ENCODE measurements at places on chromosomes 5 and 9.

DNA sequence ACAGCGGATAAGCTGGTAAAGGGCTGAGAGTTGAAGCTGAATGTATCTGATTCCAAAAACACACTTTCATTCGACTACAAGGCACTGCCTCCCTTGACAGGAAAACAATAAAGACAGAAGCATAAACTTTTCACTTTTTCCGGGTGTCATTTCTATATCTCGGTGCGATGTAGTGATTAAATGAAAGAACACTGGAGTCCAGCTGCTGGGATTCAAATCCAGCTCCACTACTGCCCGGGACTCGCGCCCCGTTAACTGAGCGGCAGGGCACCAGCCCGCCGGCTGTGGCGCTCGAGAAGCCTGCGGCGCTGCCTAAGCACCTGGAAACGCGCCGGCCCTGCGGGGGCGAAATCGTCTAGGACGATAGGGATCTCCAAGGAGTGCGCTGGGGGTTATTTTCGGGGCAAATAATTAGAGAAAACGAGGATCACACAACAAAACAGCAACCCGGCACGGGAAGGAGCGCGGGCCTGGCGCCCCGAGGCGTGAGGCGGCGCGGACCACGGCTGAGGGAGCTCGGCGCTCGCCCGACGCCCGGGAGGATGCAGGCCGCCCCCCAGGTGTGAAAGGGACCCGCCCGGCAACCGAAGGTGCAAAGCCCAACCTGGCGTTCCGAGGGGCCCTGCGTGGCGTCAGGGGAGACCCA, 837 bp downstream of the UIMC1 start:
- peak; percentile 61 for DNase-seq

DNA sequence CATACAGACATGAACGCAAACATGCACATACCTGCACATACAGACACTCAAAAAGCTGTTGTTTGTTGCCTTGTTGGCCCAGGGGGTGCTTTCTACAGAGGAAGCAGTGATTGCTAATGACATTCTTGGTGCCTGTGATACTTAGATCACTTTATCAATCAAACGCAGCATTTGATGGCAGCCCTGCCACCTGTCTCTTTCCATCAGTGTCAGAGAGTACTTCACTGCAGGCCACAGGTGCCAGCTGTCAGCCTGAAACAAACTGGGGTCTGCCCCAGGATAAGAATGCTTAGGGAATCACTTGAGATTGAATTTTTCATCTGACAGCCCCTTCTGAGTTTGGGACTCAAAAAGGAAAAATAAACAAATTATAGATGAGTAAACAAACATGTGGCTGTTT, 388.9 kb upstream of the SGCD start:
- DNase-seq: no peak

- DNase-seq: peak; percentile 10
These were observed 72.0 kb upstream of the IL12B start for GRCh38 chr5:159402311-159402710.

GRCh38 chr9:107584944-107585343, 95.4 kb upstream of the KLF4 start:
- DNase-seq: no peak

- no peak for DNase-seq
These were observed 188.6 kb downstream of the CARTPT start for GRCh38 chr5:71907608-71908145.

- no peak for DNase-seq
These were observed 619.2 kb upstream of the CLINT1 start for GRCh38 chr5:158478139-158478538.

DNA sequence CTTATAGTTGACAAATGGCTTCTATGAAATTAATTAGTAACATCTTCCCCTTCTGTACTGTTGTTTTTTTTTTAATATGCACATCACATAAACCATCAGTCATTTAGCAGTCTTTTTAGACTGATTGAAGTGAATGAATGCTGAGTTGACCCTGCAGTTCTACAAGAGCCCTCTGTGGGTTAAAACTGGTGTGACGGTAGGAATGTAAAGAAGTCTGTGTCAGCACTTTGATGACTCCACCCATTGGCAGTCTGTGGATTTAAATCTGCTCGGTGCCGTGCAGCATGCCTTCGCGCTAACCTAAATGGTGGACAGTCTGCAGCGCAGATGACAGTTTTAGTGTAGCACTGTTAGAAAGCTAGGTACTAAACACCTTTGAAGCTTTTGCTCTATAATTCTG, 3.1 kb downstream of the GTF3C4 start:
- DNase-seq: peak; percentile 80

DNA sequence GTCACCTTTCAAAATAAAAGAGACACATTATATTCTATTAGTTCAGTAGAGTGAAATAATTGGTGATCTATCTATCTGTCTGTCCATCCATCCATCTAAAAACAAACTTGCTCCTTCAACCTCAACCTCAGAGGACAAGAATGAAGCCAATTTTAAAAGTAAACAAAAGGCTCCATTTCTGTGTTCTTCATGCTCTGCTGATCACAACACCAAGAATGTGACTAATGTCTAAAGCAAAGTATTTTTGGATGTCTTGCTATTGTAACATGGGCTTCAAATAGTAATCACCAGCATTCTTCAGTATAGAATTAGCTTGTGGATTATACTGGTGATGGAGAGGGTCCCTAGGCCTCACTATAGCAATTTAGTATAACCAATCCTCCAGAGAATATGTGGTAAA, 1304.4 kb downstream of the MAT2B start:
- DNase-seq: no peak

DNA sequence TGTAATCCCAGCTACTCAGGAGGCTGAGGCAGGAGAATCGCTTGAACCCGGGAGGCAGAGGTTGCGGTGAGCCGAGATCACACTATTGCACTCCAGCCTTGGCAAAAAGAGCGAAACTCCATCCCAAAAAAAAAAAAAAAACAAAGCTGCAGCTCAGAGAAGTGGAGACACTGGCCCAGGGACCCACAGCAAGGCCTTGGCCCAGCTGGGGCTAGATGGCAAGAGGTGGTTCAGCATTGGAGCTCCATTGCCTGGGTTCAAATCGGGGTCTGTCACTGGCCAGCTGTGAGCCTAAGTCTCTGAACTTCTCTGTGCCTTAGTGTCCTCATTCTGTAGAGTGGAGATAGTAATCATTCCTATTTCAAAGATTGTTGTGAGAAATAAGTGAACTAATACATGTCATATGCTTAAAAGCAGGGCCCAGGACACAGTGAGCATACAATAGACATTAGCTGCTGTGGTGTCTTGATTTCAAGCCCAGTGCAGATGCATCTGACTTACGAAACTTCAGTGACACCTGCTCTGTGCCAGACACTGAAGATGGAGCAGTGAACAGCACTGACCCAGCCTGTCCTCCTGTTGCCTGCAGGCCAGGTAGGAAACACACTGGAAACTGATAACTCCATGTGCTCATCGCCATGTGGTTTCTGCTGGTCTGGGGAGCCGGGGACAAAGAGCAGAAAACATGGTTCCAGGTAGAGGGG, 127.7 kb downstream of the C9orf50 start:
- DNase-seq: no peak

DNA sequence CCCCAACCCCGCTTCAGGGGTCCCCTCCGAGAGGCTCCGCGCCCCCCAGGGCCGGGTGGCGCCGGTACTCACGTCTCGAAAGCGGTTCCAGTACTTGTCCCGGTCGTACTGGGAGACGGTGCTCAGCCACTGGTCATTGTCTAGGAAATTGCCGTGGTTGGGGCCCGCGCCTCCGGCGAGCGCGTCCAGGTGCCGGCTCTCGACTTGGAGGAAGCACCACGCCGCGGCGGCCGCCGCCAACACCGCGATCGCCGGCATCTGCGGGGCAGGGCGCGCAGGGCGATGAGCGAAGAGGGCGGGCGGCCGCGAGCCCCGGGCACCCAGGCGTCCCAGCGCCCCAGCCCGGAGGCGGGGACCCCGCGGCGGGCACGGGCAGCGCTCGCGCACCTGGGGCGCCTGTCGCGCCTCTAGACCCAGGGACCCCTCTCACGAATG, 808 bp downstream of the SPOCK1 start:
- no peak for DNase-seq

GRCh38 chr9:32741706-32742105, 41.6 kb upstream of the TMEM215 start:
- peak; percentile 29 for DNase-seq

DNA sequence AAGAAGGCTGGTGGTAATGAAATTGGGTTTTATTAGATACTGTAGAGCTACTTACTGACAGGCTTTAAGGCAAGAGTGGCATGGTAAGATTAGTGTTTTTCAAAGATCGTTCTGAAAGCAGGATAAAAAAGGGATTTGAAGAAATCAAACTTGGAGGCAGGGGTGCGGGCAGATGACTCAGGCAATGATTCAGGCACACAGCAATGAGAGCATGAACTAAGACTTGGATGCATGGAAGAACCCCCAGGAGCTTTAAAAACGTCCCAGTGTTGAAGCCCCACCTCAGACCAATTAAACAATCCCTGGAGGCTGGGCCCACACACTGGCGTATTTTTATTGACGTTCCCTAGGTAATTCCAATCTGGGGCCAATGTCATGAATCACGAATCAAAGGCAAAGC, 102.5 kb downstream of the SREK1 start:
- DNase-seq: peak; percentile 75

- peak; percentile 36 for DNase-seq
These were observed 133.0 kb downstream of the ZSWIM6 start for GRCh38 chr5:61465066-61465465.

- peak; percentile 78 for DNase-seq
These were observed 103.2 kb upstream of the VCAN start for GRCh38 chr5:83368319-83368718.

GRCh38 chr5:1547655-1548054, 23.9 kb upstream of the LPCAT1 start:
- no peak for DNase-seq

GRCh38 chr5:78573318-78573717, 75.3 kb downstream of the LHFPL2 start:
- no peak for DNase-seq

GRCh38 chr9:137358126-137358525, 56.1 kb upstream of the NRARP start:
- no peak for DNase-seq

- DNase-seq: peak; percentile 13
These were observed 23.6 kb downstream of the UBAP2 start for GRCh38 chr9:34025062-34025461.

GRCh38 chr5:113152380-113152740, 175.8 kb downstream of the DCP2 start:
- DNase-seq: no peak

GRCh38 chr9:3696368-3696767, 170.6 kb upstream of the RFX3 start:
- no peak for DNase-seq

DNA sequence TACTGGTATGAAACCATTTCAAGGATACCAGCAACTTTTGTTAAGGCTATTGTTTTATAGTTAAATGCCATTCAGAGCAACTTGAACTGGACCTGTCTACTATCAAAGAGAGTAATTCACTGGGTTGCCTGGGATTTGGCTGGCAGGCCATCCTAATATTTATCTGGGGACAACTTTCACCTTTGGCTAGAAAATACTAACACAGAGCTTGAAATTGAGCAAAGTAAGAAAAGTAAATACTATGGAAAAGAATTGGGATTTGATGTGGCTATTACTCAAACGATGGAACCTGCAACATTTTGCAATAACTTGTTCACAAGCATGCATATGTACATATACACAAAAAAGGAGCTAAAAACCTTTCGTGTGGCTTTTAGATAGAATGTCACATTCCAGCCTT, 191.3 kb downstream of the DENND1A start:
- no peak for DNase-seq

GRCh38 chr5:95923918-95924544, 37.6 kb downstream of the ELL2 start:
- no peak for DNase-seq

DNA sequence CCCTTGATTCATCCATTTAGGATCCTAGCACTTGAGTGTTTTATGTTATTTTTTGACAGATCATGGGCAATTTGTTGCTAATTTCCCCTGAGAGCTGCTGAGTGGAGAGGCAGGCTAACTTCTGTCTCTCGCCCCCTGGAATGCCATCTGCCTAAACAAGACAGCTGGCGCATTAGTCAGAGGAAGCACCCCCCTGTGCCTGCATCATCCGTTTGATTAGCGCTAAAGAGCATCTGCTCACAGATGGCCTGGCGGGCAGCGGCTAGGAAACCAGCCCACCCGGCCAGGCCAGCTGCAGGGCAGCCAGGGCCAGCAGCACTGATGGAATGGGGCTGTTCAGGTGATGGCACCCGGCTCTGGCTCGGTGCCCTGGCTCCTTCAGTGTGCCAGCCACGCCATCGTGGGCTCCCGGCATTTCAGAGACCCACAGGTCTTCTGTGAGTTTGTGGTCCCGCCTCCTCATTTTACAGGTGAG, 22.9 kb upstream of the ASS1 start:
- peak; percentile 80 for DNase-seq

- no peak for DNase-seq
These were observed 175.9 kb downstream of the ERCC6L2 start for GRCh38 chr9:96051423-96051822.

- DNase-seq: no peak
These were observed 4.1 kb upstream of the PTBP3 start for GRCh38 chr9:112337547-112337946.

DNA sequence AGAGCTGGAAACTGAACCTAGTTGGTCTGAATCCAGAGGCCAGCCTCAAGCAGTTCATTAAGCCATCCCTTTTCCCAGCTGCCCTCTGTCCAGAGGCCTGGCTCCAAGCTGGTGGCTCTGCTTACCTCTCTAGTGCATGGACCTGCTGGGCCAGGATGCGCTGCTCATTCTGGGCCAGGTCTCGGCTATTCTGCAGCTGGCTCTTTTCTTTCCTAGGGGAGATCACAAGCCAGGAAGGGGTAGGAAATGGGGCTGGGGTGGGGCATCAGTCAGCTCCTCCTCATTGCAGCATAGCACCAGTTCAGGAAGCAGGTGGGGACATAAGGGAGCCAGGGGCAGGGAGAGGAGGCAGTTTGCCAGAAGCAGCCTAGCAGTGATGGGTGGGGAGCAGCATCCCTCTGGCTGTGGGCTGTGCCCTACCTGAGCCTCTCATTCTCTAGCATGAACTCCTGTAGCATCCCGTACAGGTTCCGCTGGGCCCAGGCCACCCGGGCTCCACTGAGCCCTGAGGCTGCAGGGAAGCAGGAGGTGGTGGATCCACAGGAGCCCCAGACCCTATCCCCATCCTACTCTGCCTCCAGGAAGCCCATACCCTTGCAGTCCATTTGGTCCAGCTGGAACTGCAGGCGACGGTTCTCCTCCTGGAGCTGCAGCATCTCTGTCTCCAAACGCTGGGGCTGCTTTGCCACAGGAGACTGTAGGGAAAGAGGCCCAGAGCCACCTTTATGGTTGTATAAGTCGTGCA, 5.2 kb downstream of the KIF12 start:
- no peak for DNase-seq

DNA sequence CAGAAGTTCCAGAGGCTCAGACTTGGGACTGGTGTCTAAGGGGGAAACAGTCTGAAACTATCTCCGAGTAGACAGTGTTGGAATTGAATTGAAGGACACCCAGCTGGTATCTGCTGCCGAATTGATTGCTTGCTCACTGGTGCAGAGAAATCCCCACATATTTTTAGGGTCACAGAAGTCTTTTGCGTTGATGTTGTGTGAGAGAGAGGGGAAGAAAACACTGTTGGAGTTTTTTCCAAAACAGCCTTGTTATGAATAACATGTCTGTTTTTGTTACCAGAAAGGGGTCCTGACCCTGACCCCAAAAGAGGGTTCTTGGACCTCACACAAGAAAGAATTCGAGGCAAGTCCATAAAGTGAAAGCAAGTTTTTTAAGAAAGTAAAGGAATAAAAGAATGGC, 81.3 kb downstream of the ALDH7A1 start:
- DNase-seq: no peak

- no peak for DNase-seq
These were observed 697 bp upstream of the XPA start for GRCh38 chr9:97697837-97698236.

GRCh38 chr5:127820910-127821553, 117.8 kb downstream of the CCDC192 start:
- DNase-seq: peak; percentile 93

GRCh38 chr5:1515921-1516571, 7.7 kb downstream of the LPCAT1 start:
- no peak for DNase-seq

Measured in fibroblast of upper back skin (primary cell).